Keratinocyte (primary cell): ENCODE measurements at places on chromosomes 5 and 9.

DNA sequence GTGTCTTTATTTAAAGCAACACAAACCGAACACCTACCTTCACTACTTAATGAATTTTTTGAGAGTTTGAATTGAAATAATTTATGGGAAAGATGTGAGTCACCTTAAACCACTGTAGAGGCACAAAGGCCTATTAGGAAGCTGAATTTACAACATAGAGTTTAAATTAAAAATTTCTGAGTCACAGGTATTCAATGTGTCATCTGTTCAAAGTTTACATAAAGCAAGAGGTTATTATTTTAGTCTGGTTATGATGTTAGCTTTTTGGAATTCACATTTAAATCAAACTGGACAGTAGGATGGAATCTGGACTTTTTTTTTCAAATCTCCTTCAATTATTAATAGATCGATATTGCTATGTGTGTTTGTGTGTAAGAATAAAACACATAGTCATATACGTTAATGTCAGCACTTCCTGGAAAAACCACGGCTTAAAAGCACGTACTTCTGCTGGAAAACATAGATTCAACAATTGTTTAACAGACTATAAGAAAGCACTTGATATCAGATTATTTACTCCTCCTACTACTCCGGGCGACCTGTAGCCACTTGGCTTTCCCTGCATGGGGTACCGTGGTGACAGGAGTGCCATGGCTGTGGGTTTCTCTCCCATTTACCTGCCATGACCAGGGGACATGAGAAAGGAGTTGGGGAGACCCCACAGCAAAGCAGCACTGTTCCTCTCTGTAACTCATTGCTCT lies 638.6 kb downstream of the SEMA5A start:
- peak; percentile 42 for DNase-seq

GRCh38 chr5:173884402-173885053 lies 3.6 kb upstream of the CPEB4 start:
- no peak for DNase-seq

DNA sequence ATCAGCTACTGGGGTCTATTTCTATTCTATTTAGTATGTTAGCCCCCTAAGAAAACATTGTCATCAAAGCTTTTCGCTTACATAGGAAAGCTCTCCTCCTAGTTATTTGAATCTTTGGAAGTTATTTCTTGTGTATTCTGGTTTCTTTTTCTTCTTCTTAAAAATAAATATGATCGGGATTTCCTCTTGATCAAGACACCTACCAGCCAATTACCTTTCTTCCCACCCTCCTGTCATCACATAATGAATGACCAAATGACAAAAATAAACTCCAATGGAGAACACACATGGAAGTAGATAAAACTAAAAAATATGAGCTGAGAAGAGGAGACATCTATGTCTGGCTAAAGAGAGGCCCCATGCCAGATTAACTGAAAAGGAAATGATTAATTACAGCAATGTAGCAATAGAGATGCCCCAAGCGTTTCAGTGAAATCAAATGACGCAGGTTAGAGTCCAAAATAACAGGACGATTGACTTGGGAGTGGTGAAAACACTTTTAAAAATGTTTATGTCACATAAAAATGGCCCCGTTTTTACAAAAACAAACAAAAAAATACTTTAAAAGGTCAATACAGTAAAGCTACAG lies 59.5 kb upstream of the PCSK1 start:
- DNase-seq, result no peak

- peak; percentile 99 for DNase-seq
Observed at GRCh38 chr5:111830333-111830732, 73.3 kb upstream of the NREP start.

- no peak for DNase-seq
Observed at GRCh38 chr9:12796601-12797000, 21.8 kb downstream of the LURAP1L start.

GRCh38 chr9:33524306-33524947 lies 376 bp downstream of the ANKRD18B start:
- no peak for DNase-seq

DNA sequence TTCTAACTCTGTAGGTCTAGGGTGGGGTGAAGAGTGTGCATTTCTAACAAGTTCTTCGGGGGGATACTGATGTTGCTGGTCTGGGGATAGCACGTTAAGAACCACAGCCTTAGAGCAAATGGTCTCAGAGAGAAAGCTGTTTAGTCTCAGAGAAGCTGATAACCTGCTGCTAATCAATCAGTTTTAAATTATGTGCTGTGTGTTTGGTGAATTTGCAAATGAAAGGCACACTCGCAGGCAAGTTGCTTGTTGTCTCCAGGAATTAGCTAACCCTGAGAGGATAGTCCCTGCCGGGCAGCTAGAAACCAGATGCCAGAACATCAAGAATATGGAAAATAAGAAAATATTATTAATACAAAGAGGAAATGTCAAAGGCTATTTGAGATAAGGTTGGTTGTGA lies 79.2 kb downstream of the DMRT2 start:
- DNase-seq, result no peak

GRCh38 chr9:18067548-18068120 lies 406.3 kb upstream of the ADAMTSL1 start:
- DNase-seq, result no peak

GRCh38 chr5:6737043-6737941 lies 24.1 kb downstream of the TENT4A start:
- DNase-seq, result no peak

DNA sequence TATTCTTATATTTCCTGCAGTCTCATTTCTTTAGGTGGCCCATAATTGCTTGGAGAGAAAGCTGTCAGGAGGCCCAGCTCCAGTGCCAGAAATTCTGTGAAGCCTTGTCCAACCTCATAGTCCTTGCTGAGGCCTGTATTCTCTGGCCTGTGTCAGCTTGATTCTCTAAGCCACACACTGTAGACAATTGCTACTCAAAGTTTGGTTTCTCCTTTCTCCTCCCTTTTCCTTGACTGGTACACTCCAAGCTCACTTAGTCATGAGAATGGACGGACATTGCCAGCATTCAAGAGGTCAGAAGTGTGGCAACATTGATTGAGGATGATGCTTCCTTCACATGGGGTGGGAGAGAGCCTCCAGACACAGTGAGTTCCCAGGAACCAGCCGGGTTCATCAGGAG lies 71.3 kb upstream of the CXCL14 start:
- peak; percentile 59 for DNase-seq

GRCh38 chr5:142826093-142826492 lies 55.9 kb downstream of the ARHGAP26 start:
- no peak for DNase-seq

- DNase-seq, result no peak
Observed at GRCh38 chr5:103394676-103395075, 136.1 kb downstream of the MACIR start.

DNA sequence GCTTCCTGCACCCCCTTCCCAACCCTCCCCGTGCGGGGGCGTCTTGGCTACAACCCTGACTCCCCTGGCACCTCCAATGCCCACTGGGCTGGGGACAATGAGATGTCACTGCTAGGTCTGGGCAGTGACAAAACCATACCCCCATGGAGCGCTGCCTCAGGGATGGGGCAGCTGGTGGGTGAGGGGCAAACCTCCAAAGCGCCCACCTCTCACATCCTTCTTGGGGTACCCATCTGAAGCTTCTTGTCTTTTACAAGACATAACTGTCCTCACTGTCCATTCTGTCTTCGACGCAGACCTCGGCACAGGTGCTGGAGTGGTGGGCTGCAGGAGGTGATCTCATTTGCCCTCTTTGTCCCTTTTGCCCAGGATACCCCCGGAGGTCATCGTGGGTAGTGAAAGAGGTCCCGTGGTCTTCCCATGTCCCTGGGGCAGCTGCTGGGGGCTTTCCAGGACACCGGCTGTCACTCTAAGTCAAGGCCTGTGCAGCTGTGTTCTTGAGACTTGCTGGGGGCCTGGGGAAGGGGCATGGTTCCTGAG lies 27.8 kb upstream of the CSF1R start:
- no peak for DNase-seq

GRCh38 chr9:37956904-37957663 lies 53.2 kb upstream of the SLC25A51 start:
- DNase-seq, result no peak

- no peak for DNase-seq
Observed at GRCh38 chr5:72427488-72428437, 79.4 kb downstream of the ZNF366 start.

GRCh38 chr9:126000731-126001580 lies 253.8 kb downstream of the PBX3 start:
- no peak for DNase-seq

DNA sequence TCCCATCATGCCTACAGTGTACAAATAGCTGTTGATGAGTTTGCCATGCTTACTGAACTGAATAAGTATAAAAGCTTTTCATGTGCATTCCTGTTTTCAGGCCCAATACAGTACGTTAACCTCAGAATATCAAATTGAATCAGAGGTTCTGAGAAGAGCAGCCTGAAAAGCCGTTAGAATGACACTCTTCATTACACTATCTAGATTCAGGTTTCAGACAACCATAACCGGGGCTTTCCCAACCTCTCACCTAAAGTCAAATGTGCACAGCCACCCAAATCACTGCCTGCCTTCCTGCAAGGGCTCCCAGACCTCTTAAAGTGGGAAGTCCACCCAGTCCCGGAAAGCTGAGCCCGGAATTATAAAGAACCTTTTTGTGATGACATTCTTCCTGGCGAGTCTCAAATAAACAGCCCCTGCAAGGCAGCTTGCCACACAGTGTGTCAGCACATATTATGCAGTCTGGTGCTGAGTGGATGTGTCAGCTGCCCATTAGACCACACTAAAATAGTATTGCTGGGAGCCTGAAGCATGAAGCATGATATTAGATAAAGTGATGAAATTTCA lies 245.8 kb downstream of the TLE4 start:
- DNase-seq, result no peak

DNA sequence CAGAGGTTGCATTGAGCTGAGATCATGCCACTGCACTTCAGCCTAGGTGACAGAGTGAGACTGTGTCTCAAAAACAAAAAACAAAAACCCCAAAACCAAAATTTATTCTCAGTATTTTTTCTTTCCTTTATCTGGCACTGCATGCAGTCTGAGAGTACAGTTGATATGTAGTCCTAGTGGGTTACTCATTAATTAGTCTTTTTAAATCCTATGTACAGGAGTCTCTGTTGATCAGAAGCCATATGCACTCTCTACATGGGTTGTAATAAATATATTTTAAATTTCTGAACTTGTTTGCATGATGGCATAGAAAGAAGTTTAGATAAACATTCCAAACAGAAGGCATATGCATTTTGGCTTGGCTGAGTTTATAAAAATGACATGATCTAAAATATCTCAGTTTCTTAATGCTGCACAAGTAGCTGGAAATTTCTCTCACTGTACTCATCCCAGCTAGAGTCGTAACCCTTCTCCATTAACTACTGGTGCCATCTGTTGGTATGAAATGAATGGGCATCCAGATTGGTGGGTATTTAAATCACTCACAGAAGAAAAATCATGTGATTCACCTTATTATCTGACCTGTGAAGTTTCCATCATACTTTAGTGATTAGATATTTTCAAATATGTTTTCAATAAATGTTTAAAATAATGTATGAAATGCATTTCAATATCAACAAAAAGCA lies 284.8 kb downstream of the CTNND2 start:
- no peak for DNase-seq

- DNase-seq, result no peak
Observed at GRCh38 chr9:93827545-93828330, 127.4 kb downstream of the BARX1 start.

- DNase-seq, result no peak
Observed at GRCh38 chr5:145158730-145159129, 676.4 kb downstream of the PRELID2 start.

GRCh38 chr5:59698207-59699178 lies 195.0 kb downstream of the PDE4D start:
- DNase-seq, result no peak
